ENCODE measurements at places on chromosomes 16 and 17.

- DNase-seq, result no peak
Measured at GRCh38 chr17:36899250-36900159, 37.8 kb upstream of the LHX1 start.

- DNase-seq, result no peak
Measured at GRCh38 chr17:47957591-47958490, at the start of gene PRR15L. TSS of gene PRR15L (minus strand) at chr17:47957883. CDS start at chr17:47953234, 4,649 bp downstream.

DNA sequence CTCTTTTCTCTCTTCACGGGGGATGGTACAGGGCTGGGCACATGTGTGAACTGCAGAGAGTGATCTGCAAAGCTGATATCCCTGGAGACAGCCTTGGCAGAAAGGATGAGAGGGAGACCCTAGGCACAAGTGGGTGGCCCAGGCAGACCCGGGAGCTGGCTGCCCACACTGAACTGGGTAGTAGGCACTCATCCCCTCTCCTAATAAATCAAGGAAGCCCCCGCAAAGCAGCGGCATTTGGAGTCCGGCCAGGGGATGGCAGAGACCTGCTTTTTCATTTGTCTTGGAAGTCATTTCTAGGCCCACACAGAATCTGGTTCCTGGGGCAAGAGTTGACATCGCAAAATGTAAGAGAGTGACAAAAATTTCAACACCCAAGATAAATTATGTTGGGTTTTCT is 3.0 kb upstream of the TFAP4 start:
- no peak for DNase-seq

DNA sequence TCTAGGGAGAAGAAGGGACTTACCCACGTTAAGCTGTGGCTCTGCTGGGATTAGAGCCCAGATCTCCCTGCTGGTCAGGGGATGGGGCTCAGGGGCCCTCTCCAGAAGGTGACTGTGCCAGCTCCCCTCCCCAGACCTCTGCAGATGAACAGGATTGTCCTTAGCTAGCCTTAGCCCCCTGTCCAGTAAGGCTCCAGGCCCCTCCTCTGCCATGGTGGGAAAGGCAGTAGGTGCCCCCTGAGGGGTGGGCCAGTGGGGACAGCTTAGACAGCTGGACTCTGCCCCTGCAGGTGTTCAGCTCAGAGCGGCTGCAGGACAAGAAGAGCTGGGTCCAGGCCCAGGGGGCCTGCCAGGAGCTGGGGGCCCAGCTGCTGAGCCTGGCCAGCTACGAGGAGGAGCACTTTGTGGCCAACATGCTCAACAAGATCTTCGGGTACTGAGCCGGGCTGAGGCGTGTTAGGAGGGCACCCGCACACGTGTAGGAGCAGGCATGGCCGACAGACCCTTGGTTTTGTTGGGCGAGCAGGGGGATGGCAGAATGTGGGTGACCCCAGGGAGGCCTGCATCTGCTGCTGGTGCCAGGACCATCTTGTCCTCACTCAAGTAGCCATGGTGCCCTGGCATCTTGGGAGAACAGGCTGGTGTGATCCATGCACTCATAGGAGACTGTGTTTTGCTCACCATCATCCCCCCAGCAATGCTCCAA is 50.9 kb downstream of the MRC2 start:
- DNase-seq, result no peak

DNA sequence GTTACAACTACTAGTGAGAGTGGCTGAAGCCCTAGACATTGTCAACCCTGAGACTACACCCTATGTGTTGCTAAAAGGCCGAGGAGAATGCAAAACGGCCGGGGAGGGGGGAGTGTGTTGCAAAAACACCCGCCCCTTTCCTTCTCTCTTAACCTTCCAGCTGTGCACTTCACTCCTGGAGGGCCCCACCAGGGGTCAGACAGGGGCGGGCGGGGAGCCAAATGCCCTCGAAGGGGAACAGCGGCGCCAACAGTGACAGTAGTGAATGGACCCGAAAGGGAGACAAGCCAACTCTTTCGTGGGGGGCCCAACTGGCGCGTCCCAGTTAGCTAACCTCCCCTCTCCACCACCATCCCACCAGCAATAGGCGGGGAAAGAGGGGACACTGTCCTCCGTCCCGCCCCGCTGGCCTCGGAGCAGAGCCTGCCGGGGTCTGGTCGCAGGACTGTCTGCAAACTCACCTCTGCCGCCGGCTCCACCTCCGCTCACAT is 352 bp downstream of the MARF1 start:
- no peak for DNase-seq

- no peak for DNase-seq
Measured at GRCh38 chr16:1444730-1445517, 568 bp upstream of the CCDC154 start.

DNA sequence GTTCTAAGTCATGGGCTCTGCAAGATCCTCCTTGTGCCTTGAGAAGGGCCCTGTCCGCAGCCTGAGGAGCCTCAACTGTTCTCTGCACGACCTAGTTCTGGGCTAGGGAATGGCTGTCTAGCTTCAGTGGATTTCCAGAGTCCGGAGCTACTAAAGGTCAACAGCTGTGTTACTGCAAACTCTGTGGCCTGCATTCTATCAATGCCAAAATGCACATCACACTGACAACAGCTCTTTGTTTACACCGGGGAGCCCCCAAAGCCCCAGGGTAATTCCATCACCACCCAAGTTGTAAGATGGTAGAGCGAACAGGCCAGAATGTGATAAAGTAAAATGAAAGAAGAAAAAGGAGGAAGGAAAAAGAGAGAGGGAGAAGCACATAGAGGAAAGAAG is 610.2 kb downstream of the MAF start:
- no peak for DNase-seq

DNA sequence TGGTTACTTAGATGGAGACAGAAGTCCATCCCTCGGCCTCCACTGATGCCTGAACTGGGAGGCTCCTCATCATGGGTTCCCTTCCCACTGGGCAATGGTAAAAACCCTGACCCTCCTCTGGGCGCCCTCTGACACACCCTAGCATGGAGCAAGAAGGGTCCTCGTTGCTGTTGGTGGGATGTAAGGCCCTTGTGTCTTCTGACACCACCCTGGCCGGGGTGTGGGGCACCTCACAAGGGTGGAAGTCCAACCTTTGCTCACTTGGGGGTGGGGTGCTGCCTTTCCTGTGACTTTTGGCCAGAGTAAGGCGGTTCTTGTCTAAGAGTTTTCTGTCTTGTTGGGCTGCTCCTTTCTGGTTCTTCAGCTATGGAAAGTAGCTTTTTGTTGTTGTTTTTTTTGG is 28.7 kb downstream of the MPRIP start:
- DNase-seq, result no peak

DNA sequence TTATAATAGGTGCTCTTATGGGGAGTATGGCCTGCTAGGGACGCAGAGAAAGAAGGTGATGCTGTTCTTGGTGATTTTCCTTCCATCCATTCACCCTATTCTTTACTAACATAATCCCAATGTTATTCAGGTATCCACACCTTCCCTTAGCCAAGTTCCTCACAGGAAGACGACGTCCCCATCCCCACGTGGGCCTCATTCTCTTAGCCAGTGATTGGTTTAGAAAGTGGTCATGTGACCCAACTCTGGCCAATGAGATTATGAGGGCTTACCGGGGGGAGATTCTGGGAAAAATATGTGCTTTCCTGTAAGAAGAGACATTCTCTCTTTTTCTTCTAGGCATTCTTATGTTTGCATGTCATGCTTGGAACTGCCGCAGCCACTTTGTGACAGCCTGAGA is 474.7 kb downstream of the HAPSTR1 start:
- DNase-seq, result no peak

GRCh38 chr17:34533806-34534527 is 45.4 kb upstream of the TMEM132E start:
- DNase-seq, result no peak

DNA sequence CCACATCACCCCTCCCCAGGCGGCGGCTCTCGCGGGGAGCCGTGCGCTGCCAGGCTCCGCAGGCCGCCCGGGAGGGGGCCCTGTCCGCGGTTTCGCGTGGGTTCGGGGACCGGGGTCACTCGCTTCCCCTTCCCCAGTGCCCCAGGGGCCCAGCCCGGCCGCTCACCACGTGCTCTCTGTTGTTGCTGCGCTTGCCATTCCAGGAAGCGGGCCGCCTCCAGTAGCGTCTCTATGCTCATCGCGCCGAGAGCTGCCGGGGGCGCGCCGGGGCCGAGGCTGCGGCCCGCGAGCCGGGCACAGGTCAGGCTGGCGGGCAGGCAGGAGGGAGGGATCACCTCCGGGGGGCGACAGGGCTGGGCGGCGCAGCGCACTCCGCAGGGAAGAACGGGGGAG is 390 bp downstream of the MNT start:
- no peak for DNase-seq

- no peak for DNase-seq
Measured at GRCh38 chr16:4797805-4798252, 2.7 kb downstream of the SMIM22 start.

- no peak for DNase-seq
Measured at GRCh38 chr16:17002565-17002964, 468.2 kb downstream of the XYLT1 start.

GRCh38 chr17:42844761-42845555 is 578 bp downstream of the AOC2 start:
- DNase-seq, result no peak

- no peak for DNase-seq
Measured at GRCh38 chr17:57467226-57467625, 210.9 kb downstream of the MSI2 start.

DNA sequence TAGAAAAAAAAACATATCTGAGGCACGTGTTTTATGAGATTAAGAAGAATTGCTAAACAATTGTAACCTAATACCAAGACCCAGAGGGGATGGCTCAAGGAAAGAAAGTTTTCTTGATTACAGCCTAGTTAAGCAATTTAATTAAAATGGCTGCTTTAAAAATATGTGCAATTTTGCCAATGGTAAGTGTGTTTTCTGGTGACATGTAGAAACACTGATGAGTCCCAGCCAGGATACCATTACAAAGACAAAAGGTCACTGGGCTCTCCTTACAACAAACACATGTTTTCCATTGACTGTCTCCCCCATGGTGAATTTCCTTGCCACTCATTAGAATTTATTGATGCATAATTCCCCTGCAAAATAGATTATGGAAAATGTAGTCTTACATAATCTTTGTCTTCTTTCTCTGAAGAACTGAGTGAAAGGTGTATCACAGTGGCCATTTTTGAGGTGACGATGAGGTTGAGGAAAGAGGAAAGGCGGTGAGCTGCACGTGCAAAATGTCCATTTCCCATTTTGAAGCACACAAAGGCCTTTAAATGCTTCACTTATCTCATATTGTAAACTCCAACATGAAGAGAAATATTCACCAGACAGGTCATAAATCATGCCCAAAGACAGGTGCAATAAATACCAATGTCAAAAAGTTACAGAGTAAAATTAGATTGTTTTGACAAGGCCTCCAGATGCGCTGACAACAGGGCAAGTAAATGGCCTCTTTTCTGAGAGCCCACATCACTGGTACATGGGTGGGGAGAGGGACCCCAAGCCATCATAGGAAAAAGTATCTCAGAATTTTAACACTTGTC is 696.9 kb downstream of the KCNJ2 start:
- DNase-seq, result no peak

- no peak for DNase-seq
Measured at GRCh38 chr17:47935961-47936360, 5.4 kb upstream of the PNPO start.

DNA sequence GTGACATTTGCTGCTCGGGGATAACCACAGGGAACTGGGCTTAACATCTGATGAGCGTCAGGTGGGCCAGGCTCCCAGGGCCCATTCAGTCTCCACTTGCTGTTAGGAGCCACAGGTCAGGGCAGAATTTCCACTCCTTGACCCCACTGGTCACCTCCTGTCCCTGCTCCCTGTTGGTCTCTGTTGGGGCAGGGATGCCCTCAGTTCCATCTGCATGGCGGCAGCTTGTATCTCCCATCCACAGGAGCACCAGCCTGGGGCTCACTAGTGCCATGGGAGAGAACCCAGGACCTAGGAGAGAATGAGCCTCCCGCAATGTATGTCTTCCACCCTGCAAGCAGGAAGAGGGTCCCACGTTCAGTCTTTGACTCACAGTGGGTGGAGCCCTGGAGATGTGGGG is 212.1 kb downstream of the CCDC182 start:
- no peak for DNase-seq

DNA sequence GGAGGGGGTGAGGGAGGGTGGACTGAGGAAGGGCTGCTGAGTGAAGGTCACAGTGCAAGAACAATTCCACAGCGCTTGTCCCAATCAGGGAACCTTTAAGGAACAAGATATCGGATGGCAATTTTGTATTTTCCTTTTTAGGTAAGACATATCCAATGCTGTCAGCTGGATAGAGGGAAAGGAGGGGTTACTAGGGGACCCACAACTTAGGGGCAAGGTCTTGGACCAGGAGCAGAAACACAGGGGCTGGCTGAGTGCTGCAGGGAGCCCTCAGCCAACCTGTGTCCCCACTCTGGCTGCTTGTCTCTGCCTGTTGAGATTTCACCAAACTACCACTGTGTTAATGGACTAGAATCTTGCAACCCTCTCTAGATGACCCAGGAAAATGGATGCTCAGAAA is 47.6 kb downstream of the AKAP1 start:
- DNase-seq, result no peak

- no peak for DNase-seq
Measured at GRCh38 chr17:74295625-74296547, 21.9 kb downstream of the DNAI2 start.

- no peak for DNase-seq
Measured at GRCh38 chr16:19857593-19858339, 26.9 kb downstream of the GPRC5B start.

GRCh38 chr17:55496094-55496881 is 15.0 kb downstream of the SMIM36 start:
- no peak for DNase-seq

- no peak for DNase-seq
Measured at GRCh38 chr16:50576403-50577113, 28.4 kb downstream of the NKD1 start.

GRCh38 chr17:50883850-50884438 is 17.8 kb upstream of the TOB1 start:
- no peak for DNase-seq

DNA sequence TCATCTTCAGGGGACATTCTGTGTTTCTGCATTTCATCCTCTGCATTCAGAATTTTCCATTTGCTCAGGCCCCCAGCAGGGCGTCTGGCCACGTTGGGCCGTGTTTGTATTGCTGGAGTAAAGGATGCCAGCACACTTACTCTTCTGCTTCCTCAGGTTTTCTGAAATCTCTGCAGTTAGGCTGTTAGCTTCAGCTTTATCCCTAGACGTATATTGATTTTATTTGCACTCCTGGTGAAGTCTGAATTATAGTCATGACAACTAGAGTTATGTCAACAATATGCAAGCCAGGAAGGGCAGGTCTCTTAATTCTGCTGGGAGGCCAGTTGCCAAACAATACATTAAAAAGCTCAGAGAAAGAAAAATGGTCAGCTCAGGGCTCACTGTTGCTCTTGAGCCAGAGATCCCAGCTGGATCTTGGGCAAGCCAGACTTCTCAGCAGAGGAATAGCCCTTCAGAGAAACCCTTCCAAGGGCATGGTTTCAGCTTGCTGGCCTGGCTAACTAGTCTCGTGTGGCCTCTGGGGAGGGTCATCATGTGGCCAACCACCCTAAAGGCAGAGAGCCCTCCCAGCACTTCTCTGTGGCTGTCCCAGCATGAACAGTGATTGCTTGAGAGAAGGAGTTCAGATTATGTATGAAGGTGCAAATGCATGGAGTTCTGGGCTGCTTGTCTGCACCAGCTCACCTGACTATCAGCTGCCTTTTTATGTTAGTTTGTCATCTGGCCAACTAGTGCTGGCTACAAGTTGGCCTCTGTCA is 110.2 kb upstream of the CACNG5 start:
- no peak for DNase-seq

- no peak for DNase-seq
Measured at GRCh38 chr17:30388321-30389179, 9.8 kb downstream of the CPD start.

Measured in stimulated activated CD4-positive, alpha-beta T cell treated with anti-CD3 and anti-CD28 coated beads, TNF-alpha, amount 100 ng/mL, for 4 hours (primary cell).